ENCODE measurements at places on chromosomes 7 and 10.

GRCh38 chr7:13894954-13895353 lies 94.5 kb downstream of the ETV1 start:
- no peak for DNase-seq

- DNase-seq, result no peak
Observed at GRCh38 chr10:14671386-14671831, 103.3 kb downstream of the FAM107B start.

DNA sequence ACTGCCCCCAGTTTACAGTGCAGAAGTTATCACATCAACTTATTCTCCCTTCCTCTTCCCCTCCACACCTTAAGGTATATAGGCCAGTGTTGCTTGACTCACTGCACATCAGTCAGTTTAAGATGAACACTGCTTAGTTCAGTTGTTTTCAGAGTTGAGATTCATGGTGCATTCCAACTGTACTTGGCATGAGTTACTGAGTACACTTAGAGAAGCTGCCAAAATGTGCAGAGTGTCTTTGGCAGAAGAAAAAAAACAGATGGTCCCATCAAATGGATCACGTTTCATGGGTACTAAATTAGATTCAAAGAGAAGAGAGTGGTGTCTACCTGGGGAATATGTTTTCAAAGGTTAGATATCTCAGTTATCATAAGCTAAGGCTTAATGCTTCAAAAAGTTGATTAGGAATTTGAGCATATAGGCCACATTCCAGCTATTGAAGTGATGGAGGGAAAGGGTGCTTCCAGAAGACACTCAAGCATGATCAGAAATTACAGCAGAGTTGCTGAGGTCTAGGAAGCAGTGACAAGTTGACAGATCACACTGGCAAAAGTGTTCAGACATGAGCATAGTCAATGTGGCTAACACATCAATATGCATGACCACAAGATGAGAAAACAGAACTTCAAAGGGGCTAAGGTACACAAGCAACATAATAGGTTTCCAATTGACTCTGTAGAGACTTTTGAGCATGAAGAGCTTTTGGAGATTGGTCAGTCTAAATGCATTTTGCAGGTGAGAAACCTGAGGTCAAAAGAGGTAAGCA lies 579.2 kb upstream of the CELF2 start:
- DNase-seq, result no peak

DNA sequence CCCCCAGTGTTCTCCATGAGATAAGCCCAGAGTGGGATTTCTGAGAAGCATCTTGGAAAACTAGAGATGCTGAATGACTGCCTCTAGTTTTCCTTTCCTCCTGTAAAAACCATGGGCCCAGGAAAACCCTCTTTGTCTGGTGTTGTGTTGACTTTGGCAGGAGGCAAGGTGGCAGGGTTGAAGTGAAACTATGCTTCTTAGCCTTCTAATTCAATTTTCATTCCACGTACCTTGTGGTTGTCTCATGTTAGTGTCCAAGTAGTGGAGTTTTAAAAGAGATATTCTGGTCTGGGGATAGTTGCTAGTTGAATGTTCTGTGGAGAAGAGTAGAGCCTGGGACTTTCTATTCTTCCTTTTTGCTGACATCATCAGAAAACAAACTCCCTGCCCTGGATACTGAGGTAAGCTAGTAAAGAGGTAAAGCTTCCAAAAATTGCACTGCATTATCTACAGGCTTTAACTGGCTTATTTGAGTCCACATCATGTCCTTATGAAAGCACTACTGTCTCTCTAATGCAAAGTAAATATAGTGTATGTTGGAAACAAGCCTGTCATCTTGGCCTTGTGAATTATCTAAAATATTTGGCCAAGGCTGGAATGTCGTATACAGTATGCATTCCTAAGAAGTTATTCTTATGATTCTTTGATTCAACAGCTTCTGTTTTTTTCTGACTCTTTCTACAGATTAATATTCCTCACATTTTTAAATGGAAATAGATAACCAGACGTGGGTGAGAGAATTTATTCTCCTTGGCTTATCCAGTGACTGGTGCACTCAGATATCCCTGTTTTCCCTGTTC lies at the start of gene OR2F2:
Gene OR2F2, plus strand, starts transcription at position 708 of the 800 bp plus-strand sequence. Its CDS starts 0 bp downstream, at position 708.
- DNase-seq, result no peak

GRCh38 chr7:102823390-102824119 lies 74.8 kb downstream of the FAM185A start:
- no peak for DNase-seq

GRCh38 chr7:129989466-129989865 lies 36.7 kb upstream of the UBE2H start:
- DNase-seq, result no peak

- DNase-seq, result no peak
Observed at GRCh38 chr7:48741545-48741944, 182.8 kb upstream of the CDC14C start.

DNA sequence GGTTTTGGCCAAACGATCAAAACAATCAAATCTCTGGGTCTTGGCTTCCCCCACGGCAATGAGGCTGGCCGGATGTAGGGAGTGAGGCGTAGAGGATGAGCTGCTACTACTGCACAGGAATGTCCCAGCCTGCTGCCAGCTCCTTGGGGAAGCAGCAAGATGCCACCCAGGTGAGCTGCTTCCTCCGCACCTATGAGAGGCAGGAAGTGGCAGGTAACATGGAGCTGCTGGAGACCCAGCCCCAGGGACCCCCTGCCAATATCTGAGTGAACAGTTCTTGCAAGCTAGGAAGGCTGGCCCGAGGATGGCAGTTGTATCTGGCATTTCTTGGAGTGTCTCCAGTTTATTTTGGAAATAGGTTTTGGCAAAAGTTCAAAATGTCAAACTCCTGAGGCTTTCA lies 413.5 kb downstream of the DNAJB6 start:
- DNase-seq, result no peak

DNA sequence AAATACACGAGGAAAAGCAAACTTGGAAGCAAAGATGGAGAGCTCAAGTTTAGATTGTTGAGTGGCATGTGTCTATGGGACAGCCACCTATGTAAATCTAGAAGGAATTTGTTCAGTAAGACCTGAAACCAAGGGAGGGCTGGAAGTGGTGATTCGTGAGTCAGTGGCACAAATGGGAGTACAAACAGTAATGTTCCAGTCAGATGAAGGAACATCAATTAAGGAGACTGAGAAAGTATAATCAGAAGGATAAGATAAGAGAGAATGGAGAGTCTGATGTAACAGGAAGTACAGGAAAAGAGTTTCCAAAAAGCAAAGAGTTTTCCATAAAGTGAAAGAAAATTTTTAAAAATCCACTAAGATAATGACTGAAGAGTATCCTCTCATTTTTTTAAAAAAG lies 544.2 kb downstream of the KIF20B start:
- no peak for DNase-seq

- no peak for DNase-seq
Observed at GRCh38 chr10:84743483-84743882, 415.1 kb downstream of the CCSER2 start.

DNA sequence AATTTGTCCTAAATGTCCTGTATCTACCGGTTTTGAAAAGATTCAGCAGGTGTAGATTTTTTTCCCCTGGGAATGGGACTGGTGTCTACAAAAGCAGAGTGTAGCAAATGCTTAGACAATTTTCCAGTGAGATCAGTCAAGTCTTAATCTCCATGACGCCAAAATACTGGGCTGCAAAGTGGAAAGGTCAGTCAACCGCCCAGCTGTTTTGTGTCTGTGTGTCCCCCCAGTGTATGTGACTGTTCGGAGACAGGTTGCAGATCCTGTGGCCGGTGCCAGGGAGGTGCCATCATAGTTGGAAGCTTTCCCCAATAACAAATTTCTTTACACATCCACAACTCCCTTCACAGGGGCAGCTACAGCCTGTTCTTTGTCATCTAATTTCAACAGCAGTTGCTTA lies 263.8 kb downstream of the ARHGAP12 start:
- no peak for DNase-seq

GRCh38 chr7:134758981-134759380 lies 20.5 kb upstream of the CALD1 start:
- DNase-seq, result no peak

- DNase-seq, result peak; percentile 27
Observed at GRCh38 chr7:732094-732541, 5.0 kb upstream of the PRKAR1B start.

DNA sequence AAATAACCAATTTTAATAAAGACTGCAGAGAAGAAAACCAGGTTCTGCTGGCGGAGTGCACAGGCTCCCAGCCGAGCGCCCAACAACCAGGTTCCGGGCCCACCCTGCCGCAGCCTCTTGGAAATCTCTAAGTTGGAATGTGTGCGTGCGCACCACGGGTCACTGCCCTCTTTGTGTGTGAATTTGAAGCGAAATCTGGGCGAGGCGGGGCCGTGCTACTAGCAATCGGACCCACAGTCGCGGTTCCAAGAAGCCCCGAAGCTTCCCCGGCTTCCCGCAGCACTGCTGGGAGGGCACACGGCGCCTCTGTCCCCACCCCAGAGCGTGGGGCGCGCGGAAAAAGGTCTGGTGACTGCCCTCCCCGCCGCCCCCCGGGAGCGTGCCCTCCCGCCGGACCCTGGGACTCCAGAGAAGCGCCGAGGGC lies 666 bp upstream of the MAP3K8 start:
- no peak for DNase-seq

GRCh38 chr7:22676385-22676784 lies 50.6 kb upstream of the IL6 start:
- no peak for DNase-seq

DNA sequence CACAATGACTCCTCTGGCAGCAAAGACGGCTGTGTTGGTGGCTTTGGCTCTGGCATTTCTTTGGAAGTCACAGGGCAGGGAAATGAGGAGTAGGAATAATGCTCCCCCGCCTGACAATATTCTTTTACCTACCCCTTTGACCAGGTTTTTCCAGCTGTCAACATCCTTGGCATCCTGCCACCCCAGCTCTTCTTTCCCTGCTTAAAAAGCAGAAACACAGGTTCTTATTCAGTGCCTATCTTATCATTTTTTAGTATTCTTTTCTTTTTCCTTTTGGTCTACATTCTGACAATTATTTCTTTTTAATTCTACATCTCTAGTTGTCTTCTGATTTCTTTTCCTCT lies 97.7 kb downstream of the CREB5 start:
- no peak for DNase-seq

DNA sequence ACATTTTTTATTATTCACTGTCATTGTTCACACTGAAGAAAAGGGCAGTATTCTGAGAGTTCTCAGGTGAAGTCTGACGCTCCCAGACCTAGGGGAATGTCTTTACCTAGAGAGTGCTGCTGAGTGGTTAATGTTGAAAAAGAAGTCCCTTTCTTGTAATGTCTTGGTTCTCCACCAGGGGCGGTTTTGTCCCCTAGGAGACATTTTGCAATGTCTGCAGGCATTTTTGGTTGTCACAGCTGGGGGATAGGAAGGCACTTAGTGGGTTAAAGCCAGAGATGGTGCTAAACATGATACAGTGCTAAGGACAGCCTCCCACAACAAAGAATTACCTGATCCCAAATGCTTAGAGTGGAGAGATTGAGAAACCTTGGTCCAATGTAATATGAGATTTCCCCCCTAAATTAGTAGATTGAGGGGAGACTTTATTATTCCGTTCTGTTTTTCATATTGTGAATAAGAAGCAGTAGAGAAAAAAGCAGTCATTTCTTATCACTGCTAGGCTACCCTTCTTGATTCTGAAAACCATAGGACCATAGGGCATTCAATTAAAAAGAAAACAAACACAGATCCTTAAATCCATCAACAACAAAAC lies 13.1 kb downstream of the UMAD1 start:
- no peak for DNase-seq

- DNase-seq, result no peak
Observed at GRCh38 chr7:155864991-155865690, 52.9 kb upstream of the SHH start.

GRCh38 chr7:91720260-91720937 lies 160.1 kb downstream of the MTERF1 start:
- no peak for DNase-seq

- no peak for DNase-seq
Observed at GRCh38 chr7:44064791-44065430, 456 bp downstream of the PGAM2 start.

GRCh38 chr7:151342811-151343210 lies 1.2 kb downstream of the NUB1 start:
- no peak for DNase-seq

- no peak for DNase-seq
Observed at GRCh38 chr10:95360122-95360714, 69.4 kb upstream of the PDLIM1 start.

DNA sequence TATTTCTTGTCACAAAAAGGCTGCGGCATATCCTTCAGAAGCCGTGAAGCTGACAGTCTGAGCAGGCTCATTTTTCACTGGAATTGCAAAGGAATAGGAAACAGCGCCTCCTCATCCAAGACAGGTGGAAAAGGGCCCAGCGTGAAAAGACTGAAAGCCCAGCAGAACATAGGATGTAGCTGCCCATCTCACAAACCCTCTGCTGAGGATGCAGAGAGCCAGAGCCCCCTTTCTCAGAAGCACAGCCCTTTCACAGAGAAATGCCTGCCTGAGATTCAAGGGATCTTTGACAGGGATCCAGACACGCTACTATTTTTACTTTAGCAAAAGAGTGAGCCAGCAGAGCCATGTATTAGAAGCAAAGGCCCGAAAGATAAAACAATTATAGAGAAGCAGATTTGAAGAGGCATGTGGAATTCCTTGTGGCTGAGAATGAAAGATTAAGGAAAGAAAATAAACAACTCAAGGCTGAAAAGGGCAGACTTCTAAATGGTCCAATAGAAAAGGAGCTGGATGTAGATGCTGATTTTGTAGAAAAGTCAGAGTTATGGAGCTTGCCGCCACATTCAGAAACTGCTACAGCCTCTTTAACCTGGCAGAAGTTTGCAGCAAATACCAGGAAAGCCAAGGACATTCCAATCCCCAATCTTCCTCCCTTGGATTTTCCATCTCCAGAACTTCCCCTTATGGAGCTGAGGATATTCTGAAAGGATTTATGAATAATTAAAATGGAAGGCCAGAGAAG lies 36.9 kb downstream of the GDI2 start:
- no peak for DNase-seq

- DNase-seq, result no peak
Observed at GRCh38 chr7:128215281-128215680, 25.8 kb upstream of the LEP start.

DNA sequence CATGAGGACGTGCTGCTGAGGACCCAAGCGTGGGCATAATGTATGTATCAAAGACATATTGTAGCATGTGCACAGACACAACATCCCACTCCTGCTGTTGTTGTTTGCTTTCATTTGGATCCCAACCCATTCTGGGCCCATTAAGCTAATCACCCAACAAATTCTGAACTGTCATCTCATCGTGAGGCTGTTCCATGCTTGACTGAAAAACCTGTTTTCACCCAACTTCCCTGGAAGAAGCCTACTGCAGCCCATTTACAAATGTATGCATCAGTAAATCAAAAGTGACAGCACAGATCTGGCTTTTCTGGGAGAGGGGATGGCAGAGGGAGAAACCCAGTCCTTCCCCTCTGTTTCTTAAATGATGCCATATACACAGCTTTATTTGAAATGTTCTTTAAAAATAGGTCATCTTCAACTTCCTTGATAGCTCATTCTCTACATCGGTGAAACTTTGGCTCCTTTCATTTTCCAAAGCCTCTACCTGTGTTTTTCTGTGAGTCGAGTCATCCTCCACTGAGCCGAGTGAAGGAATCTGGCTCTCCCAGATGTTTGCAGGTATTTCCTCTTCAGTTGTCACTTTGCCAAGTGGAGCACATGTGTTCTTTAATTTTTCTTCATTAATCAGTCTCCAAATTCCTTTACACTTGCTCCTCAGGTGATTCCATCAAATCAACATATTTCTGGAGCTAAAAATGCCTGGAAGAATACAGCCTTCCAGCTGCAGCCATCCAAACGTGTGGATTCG lies 151.8 kb downstream of the CHN2 start:
- DNase-seq, result no peak

GRCh38 chr10:20132816-20133215 lies 316.6 kb downstream of the PLXDC2 start:
- no peak for DNase-seq

Data from NCI-H524 treated with DMSO at 0.1 percent for 48 hours (cell line).